ENCODE measurements at places on chromosomes 4 and X.

DNA sequence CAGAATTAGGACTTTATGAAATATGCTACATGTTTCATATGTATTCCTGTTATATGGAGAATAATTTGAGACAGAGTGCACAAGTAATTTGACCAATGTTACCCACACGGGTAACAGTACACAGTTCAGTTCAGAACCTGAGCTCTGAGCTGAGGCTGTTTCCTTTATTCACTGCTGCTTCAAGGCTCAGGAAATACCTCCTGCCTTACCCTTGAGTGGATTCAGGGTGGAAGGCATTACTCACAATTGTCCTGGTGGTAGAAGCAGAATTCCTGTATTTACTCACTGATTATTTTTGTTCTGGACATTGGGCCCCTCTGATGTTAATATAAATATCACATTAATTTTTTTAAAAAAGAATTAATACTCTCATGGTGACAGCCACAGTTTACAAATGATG is 73.5 kb upstream of the CAMK2D start:
- no peak for DNase-seq

DNA sequence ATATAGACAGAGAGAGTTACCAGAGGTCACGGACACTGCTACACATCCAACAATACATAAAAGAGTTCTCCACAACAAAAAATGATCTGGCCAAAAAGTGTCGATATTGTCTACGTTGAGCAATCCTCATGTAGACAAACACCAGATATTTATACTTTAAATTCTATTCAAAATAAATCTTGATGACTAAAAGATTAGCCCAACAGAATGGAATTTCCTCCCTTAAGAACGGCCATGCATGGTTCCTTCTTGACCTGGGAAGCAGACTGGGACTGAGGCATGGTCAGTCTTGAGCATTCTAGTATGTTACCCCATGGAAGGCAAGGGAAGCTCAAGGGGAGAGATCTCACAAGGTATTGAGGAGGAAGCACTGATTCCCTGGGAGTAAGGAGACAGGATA is 43.5 kb downstream of the LHFPL1 start:
- no peak for DNase-seq

GRCh38 chrX:7163146-7163677 is 15.3 kb upstream of the PUDP start:
- no peak for DNase-seq

GRCh38 chr4:20426028-20426427 is 174.3 kb downstream of the SLIT2 start:
- no peak for DNase-seq

GRCh38 chrX:154125391-154126040 is 18.5 kb upstream of the OPN1LW start:
- no peak for DNase-seq

GRCh38 chrX:46788902-46789301 is 30.0 kb upstream of the SLC9A7 start:
- no peak for DNase-seq

GRCh38 chrX:100407784-100408712 is 2.0 kb downstream of the PCDH19 start:
- DNase-seq, result no peak

DNA sequence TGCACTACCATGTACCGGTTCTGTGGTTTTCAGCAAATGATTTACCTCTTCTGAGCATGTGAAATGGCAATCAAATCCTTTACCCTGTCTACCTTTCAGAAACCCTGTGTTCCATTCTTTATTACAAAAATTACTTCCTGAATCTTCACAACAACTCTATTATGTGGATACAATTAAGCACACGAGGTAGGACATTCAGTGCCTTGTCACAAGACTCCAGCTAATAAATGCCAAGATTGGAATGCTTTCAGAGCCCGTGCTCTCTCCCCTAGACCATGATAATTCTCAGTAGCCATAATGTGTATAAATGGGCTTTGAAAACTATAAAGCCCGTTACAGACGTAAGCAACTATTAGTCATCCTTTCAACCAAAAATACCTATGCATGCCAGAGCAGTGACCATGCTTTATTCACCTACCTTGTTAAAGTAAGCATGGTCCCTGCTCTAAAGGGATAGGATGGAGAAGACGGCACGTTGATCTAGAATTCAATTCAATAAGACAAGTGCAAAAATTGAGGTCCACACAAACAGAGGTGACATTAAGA is 2.4 kb downstream of the RXFP1 start:
- DNase-seq, result no peak

GRCh38 chr4:163556650-163557391 is 62.3 kb downstream of the TMA16 start:
- DNase-seq, result no peak

DNA sequence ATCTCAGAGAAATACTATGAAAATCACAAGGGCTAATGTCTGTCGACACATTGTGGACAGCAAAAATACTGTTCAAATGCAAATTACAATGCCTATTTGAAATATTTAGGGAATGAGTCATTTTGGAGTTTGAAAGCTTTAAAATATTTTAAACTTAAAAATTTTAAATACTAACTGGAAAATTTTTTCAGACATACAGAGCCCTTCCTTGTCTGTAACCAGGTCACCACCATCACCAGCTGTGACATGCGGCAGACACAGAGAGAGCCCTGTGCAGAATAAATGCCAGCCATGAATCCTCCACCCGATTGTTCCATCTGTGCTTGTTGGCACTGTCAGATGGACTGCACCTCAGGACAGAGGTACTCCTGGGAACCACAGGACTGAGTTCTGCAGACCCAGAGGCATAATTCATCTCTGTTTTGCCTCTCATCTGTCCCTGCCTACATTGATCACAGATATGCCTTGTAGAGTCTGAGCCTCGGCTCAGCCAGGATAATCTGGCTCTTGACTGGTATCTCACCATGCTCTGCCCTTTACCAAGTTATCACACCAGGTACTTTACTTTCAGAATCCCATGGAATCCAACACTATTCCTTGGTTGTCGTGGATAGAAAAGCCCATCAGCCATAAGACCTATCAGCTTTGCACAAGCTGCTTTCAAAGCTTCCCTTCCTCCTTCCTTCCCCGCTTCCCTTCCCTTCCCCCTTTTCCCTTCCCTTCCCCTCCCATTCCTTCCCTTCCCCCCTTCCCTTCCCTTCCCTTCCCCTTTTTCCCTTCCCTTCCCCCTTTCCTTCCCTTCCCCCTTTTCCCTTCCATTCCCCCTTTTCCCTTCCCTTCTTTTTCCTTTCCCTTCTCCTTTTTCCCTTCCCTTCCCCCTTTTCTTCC is 67.2 kb downstream of the TBC1D9 start:
- no peak for DNase-seq

DNA sequence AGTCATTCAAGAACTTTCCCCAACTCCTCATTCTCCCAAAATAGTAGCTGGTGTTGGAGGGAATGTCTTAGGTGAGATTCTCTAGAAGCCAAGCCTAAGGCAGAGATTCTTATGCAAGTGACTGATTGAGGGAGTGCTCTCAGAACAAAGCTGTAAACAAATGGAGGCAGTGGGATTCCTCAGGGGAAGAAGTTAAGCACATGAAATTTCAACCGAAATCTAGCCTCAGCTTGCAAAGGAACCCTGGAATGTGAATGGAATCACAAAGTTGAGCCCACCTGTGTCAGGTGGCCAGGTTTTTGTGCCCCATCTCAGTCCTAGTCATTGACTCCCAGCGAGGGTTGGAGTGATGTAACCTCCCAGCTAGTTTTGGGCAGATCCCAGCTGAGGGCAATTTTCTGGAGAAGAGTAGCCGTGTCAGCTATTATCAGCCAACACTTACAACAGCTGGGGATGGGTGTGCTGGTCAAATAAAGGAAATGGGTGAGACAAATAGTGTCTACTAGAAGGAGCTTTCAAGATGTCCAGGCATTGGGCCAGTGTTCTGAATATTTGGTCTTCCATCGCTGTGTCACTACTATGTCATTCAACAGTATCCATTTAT is 29.7 kb upstream of the FGF2 start:
- no peak for DNase-seq

DNA sequence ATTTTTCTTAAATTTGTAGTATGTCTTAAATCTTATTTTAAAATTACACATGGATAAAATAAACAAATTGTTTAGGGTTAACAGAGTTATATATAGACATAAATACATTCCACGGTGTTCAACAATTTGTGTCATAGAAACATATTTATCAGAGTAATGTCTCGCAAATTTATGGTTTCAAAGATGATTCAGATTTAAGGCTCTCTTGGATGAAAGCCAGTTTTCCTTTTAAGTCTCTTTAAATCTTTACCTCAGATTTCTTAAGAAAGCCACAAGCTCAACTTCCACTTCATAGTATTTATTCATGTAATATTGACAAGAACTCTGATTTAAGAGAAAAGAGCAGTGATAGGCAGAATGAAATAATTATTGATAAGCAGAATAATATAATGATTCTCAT is 1254.8 kb upstream of the ADGRL3 start:
- no peak for DNase-seq

- no peak for DNase-seq
Measured at GRCh38 chr4:135269125-135269890, 1067.7 kb upstream of the PABPC4L start.

GRCh38 chrX:16826207-16826606 is 39.9 kb downstream of the TXLNG start:
- DNase-seq, result no peak

GRCh38 chr4:104352211-104352610 is 142.5 kb downstream of the CXXC4 start:
- no peak for DNase-seq

GRCh38 chr4:183147983-183148382 is 48.9 kb downstream of the WWC2 start:
- DNase-seq, result no peak

DNA sequence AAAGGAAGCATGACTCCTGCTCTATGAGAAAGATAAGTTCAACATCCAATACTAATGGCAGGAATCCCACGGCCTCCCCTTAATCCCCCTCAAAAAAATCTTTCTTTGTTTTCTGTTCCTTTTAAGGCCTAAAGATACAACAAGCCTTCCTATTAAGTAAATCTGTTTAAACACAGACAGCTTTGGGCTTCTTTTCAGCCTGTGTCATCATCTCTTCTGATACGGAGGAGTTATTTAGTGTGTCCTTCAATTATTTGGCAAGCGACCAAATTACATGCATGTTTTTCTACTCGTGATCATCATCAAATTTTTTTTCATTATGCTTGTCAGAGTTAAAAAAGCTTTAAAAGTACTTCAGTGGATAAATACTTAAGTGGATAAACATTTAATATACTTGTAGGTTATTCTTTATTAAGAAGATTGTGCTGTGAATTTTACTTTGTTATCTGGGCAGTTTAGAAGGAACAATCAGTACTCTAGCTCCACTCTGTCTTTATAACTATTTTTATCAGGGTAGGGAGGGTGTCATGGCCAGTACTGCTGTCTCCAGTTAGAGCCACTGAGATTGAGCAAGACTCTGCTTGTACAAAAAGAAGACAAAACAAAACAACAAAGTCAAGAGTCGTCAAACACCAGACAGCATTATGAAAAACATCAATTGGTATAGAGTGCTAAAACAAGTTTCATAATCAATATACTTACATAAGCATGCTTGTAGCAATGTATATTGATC is 210.7 kb downstream of the PRR32 start:
- DNase-seq, result no peak

DNA sequence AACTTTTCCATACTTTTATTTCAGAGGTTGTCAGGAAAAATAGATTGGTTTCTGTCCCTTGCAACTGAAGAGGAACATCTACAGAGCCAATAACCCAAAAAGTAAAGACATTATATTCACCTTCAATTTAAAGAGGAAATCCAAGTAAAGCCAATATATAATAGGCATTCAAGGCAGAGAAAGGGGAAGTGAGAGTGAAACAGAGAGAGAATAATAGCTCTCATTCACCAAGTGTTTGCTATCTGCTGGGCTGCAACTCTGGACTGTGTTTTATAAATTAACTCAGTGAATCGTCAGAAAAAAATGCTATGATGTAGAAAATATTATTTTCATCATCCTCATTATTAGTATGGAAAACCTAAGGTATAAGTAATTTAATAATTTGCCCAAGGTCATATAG is 448.5 kb downstream of the TRAM1L1 start:
- DNase-seq, result no peak
